ENCODE measurements at places on chromosomes 1 and 21.

GRCh38 chr21:25496825-25497482 lies 110.3 kb downstream of the MRPL39 start:
- peaks cover 7% of the 10 kb centered on the region for H3K4me1 ChIP-seq
- peaks cover 7% of the 10 kb centered on the region for H3K36me3 ChIP-seq
- DNase-seq = no peak

DNA sequence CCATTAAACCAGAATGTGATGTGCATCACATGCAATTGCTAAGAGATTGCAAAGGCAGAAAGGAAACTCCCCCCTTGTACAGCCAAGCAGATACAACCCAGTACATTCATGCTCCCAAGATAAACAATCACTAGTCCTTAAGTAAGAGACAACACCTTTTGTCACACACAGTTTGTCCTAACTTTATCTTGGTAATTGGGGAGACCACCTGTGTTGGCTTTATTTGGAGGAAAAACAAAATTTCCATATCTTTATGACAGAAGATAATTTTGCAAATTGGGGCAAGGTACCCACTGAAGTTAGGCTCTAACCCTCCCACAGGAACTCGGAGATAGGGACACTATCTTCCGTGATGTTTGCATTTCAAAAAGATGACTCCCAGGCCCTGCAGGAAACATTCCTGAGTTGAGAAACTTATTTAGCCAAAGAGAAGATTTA lies 175.0 kb upstream of the TNR start:
- no peaks in the 10 kb centered on the region for H3K27me3 ChIP-seq
- H3K27ac ChIP-seq = no peak overlapping the region
- H3K4me1 ChIP-seq = no peaks in the 10 kb centered on the region
- no peaks in the 10 kb centered on the region for H3K36me3 ChIP-seq
- no peak for DNase-seq

GRCh38 chr1:92487078-92487605 lies 417 bp upstream of the GFI1 start:
- H3K27me3 ChIP-seq = no peaks in the 10 kb centered on the region
- H3K36me3 ChIP-seq = peaks cover 32% of the 10 kb centered on the region
- H3K4me3 ChIP-seq = peak overlapping the region; percentile 79
- no peak for DNase-seq
- H3K27ac ChIP-seq = peak overlapping the region; percentile 96

- DNase-seq = no peak
- H3K27me3 ChIP-seq = no peaks in the 10 kb centered on the region
- H3K36me3 ChIP-seq = peaks cover 7% of the 10 kb centered on the region
- no peak overlapping the region for H3K4me3 ChIP-seq
Observed at GRCh38 chr1:183567584-183567983, 22.7 kb downstream of the NCF2 start.

DNA sequence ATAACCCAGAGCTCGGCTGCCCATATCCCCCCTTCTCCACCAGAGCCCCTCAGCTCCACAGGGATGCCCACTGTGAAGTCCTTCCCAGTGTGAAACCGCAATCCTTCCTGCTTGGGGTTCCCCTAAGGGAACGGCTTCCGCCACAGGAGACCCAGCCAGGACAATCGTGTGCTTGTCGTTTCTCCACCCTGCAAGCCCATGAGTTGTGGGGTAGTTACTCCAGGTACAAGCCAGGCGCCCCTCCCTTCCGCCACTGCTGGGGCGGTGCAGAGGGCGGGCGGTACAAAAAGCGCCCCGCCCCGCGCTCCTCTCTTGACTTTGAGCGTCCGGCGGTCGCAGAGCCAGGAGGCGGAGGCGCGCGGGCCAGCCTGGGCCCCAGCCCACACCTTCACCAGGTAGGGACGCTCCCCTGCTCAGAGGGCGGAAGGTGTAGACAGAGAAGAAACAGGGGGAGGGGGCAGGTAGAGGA lies at the start of gene TINAGL1:
TINAGL1 (plus strand) TSS at position 315 of the 469 bp plus-strand sequence. CDS start 634 bp downstream, outside the sequence.
- H3K4me1 ChIP-seq = peaks cover 3% of the 10 kb centered on the region
- no peak for DNase-seq
- no peak within 1 kb of the TSS for H3K4me3 ChIP-seq

DNA sequence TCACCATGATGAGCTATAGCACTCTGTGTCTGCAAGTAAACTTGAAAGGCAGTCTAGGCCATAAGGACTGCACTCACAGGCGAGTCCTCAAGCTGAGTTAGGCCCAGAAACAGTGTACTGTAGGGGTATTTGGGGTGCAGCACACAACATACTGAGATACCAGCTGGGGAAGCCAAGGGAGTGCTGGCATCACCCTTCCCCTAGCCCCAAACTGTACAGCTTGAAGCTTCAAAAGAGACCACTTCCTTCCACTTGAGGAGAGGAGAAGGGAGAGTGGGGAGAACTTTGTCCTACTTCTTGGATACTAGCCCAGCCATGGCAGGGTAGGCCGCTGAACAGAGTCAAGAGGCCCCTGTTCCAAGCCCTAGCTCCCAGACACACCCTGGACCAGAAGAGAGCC lies 24.2 kb upstream of the SNX7 start:
- DNase-seq = no peak
- no peak overlapping the region for H3K27ac ChIP-seq
- H3K27me3 ChIP-seq = no peaks in the 10 kb centered on the region
- H3K36me3 ChIP-seq = no peaks in the 10 kb centered on the region
- H3K4me1 ChIP-seq = no peaks in the 10 kb centered on the region

GRCh38 chr1:15578921-15579682 lies 5.7 kb downstream of the AGMAT start:
- peak overlapping the region; percentile 63 for H3K4me3 ChIP-seq
- peak overlapping the region; percentile 95 for H3K27ac ChIP-seq
- H3K27me3 ChIP-seq = no peaks in the 10 kb centered on the region
- peak; percentile 49 for DNase-seq
- H3K36me3 ChIP-seq = peaks cover 42% of the 10 kb centered on the region
- H3K4me1 ChIP-seq = peaks cover 34% of the 10 kb centered on the region

GRCh38 chr1:91011726-91012125 lies 10.1 kb downstream of the ZNF644 start:
- no peak overlapping the region for H3K4me3 ChIP-seq
- H3K36me3 ChIP-seq = peaks cover 24% of the 10 kb centered on the region
- DNase-seq = no peak

GRCh38 chr1:177615251-177615650 lies 354.6 kb downstream of the SEC16B start:
- no peaks in the 10 kb centered on the region for H3K4me1 ChIP-seq
- H3K4me3 ChIP-seq = no peak overlapping the region
- H3K27ac ChIP-seq = no peak overlapping the region
- no peaks in the 10 kb centered on the region for H3K36me3 ChIP-seq
- DNase-seq = no peak
- H3K27me3 ChIP-seq = no peaks in the 10 kb centered on the region

DNA sequence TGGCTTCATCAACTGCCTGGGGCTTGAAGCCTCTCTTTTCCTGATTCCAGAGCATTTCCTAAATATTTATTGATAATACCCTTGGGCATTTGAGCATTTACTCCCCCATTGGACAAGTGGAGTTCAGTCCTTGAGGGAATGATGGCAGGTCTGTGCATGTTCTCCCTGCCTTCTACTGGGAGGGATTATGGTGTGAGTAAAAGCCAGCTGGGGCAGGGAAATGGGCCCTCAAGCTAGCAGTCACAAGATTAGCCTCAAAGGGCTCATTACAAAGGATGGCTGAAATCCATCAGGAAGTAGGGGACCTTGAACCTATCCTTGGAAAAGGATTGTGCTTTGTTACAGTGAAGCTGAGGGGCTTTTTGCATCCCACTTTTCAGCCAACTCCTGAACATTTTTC lies 24.2 kb upstream of the OSBPL9 start:
- H3K27me3 ChIP-seq = peaks cover 4% of the 10 kb centered on the region
- DNase-seq = no peak
- no peaks in the 10 kb centered on the region for H3K4me1 ChIP-seq
- no peak overlapping the region for H3K4me3 ChIP-seq

GRCh38 chr1:61043010-61043820 lies 39.1 kb upstream of the NFIA start:
- peaks cover 4% of the 10 kb centered on the region for H3K4me1 ChIP-seq
- peak; percentile 66 for DNase-seq

DNA sequence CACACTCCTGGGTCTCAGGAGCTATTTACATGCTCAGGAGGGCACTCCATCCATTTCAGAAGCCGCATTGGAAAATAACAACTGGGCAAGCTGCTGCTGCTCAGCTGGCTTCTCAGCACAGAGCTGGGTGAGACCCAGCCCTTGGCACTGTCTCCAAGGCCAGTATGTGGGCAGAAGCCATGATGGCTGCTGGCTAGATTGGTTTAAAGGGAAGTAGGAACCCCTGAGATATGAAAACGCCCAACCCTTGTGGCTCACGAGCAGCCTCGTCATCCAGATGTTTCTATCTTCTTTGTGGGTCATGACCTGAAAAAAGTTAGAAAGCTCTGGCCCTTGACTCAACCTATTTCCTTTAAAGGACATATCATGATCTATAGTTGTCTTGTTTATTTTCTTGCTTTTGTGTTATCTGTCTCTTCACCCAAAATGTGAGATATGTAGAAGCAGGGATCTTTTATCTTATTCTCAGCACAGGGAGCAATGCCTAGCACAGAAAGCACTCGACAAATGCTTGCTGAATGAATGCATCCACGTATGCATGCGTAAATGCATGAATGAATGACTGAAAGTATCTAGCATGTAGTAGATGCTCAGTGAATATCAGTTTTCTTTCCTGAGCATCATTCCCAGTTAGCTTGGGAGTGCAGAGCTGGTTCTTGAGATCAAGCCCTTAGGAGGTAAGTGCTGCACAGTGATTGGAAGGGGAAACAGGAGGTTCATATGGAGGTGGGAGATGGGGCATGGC lies 11.6 kb downstream of the MYBPH start:
- H3K27ac ChIP-seq = no peak overlapping the region
- DNase-seq = no peak
- no peaks in the 10 kb centered on the region for H3K36me3 ChIP-seq
- H3K27me3 ChIP-seq = peaks cover 4% of the 10 kb centered on the region

DNA sequence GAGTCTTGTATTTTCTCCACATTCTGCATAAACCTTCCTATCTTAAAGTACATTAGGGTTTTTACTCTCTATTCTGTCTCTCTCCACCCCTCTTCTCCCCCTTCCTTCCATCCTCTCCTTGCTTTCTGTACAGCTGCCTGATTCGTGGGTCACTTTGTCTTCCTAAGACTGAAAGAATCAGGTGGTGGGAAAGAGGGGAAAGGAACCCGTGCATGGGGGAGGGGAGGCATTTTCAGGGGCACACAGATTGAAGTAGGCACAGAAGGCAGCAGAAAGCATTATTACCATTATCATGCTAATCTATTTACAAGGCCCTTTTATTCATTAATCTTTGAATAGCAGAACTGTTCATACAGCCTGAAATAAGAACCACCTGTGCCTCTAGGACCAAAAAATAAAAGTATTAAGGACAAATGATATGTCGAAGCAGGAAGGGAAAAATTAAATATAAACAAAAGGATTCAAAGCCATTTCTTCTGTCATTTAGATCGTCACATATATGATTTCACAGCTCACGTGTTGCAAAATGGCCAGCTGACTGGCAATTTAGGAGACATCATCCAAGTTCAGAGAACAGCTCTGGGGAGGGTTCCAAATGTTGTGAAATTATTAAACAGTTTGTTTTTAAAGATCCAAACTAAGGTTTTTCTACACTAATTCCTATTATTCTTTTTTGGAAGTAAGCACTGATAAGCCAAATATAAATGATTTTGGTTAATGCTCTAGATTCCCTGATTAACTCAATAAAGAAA lies 154.6 kb downstream of the PBX1 start:
- H3K4me3 ChIP-seq = no peak overlapping the region
- H3K27ac ChIP-seq = no peak overlapping the region
- no peaks in the 10 kb centered on the region for H3K27me3 ChIP-seq
- no peaks in the 10 kb centered on the region for H3K36me3 ChIP-seq
- peaks cover 5% of the 10 kb centered on the region for H3K4me1 ChIP-seq

DNA sequence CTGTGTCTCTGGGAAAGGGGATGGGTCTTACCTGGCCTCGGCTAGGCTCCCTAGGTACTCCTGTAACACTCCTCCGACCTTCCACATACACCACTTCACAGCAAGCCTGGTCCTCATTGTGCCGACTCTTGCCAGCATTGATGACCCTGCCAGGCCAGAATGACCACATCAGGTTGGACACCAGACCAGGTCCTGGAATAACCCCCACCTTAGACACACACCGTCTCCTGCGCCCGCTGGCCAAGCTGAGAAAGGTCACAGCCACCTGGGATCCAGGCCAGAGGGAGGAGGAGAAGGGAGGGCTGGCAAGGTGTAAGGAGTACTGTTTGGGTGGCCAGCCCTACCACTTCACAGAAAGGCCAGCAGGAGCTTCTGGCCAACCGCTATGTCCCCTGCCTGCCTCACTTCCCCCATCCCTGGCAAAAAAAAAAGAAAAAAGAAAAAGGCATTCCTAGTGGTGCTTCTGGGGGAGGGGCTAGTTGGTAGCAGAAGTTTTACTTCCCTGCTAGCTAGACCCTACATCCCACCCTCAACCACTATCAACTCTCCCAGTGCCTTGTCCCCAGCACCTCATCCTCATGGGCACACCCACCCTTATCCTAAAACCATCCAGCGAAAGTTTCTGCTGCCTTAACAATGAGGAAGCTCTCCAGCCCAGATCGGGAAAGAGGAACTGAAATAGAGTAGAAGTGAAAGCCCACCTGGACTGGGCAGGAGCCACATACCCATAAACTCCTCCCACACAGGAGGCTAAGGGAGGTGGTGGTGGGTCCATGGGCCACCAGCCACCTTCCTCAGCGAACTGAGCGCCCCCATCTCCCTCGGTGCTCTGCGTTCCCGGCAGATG lies 1.4 kb downstream of the PPM1J start:
- H3K27me3 ChIP-seq = peaks cover 43% of the 10 kb centered on the region
- H3K4me3 ChIP-seq = peak overlapping the region; percentile 41
- H3K4me1 ChIP-seq = peaks cover 23% of the 10 kb centered on the region
- H3K27ac ChIP-seq = no peak overlapping the region

GRCh38 chr1:101187297-101187696 lies 49.5 kb upstream of the S1PR1 start:
- peak overlapping the region; percentile 27 for H3K4me3 ChIP-seq
- peak overlapping the region; percentile 85 for H3K27ac ChIP-seq
- H3K36me3 ChIP-seq = peaks cover 12% of the 10 kb centered on the region
- H3K27me3 ChIP-seq = no peaks in the 10 kb centered on the region
- no peak for DNase-seq

DNA sequence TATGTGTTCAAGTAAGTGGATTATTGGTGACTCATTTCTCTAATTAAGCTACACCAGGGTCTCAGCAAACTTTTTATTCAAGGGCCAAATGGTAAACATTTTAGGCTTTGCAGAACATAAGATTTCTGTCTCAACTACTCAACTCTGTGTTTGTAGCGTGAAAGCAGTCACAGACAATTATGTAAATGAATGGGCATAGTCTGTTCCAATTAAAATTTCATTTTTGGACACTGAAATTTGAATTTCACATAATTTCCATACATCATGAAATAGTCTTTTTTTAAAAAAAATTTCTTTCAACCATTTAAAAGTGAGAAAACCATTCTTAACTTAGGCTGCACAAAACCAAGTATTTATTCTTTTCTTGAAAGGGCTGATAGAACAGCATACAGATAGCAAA lies 50.1 kb downstream of the IL23R start:
- H3K36me3 ChIP-seq = no peaks in the 10 kb centered on the region
- H3K4me3 ChIP-seq = no peak overlapping the region
- peaks cover 20% of the 10 kb centered on the region for H3K4me1 ChIP-seq

- H3K36me3 ChIP-seq = no peaks in the 10 kb centered on the region
- H3K4me3 ChIP-seq = no peak overlapping the region
- H3K4me1 ChIP-seq = no peaks in the 10 kb centered on the region
Observed at GRCh38 chr1:217911908-217912307, 280.8 kb downstream of the SPATA17 start.

Measured in T-helper 2 cell treated with Interferon-gamma antibody and Interleukin-4, amounts not matched to agents 5 μg/mL and 100 μg/mL, for 36 hours (primary cell).